ENCODE measurements at places on chromosomes 3 and 15.
A peak's percentile ranks its signal among the peaks of the same experiment; 100 is the strongest.

DNA sequence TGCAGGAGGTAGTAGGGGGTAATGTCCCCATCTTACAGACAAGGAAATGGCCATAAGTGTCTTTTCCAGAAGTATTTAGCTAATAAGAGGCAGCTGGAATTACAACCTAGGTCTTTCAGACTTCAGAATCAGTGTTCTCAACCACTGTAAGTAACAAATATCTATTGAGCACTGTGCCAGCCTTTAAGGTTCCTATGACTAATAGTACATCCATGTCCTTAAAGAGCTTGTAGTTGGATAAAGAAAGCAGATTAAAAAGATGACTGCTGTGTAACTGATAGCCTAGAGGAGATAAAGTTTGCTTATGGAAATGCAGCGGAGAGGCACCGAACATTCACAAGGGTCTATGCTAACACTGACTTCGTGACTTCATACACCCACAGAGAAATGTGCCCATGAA, 136.0 kb downstream of the KCNMB2 start:
- no peak for DNase-seq

GRCh38 chr3:8525893-8526292, 24.3 kb downstream of the LMCD1 start:
- DNase-seq = no peak

DNA sequence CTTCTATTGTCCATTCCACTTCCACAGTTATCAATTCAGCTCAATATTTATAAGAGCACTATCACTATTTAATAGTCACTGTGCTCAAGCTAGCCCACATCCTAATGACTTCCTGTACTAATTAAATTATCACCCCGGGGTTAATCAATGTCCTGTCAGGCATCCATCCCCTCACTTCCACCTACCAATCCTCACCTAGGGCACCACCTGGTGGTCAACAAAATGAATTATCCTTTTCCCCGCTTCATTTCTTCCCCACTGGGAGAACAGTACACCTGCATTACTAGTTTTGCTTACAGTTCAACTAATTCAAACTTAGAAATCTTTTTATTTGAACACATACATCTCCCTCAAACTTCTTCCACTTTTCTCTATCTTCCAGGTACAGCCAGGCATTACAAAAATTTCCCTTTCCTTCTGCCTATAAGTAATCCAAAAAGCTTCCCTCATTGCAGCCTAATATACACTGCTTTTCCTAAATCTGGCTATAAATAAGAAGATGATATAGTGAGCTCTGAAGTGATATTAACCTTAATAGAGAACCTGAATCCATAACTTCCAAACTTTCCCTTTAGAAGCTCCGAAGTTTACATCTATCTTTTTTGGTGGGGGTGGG, 68.5 kb downstream of the TMCC1 start:
- peak; percentile 38 for DNase-seq

DNA sequence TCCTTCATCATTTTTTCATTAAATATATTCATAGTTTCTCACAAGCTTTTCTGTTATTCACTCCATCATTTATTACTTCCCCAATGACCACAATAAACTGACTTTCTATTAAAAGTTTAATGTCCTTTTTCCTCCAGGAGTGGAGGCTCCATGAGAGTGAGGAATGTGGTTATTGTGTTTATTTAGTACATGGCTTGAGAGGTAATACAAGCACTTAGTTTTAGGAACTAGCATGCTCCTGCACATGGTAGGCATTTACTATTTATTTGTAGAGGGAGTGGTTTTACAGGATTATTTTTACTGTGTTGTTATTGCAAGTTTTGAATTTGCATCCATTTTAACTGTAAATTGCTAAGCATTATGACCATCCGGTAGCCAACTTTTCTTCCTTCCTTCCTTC, 412.9 kb upstream of the SUCLG2 start:
- DNase-seq = no peak

DNA sequence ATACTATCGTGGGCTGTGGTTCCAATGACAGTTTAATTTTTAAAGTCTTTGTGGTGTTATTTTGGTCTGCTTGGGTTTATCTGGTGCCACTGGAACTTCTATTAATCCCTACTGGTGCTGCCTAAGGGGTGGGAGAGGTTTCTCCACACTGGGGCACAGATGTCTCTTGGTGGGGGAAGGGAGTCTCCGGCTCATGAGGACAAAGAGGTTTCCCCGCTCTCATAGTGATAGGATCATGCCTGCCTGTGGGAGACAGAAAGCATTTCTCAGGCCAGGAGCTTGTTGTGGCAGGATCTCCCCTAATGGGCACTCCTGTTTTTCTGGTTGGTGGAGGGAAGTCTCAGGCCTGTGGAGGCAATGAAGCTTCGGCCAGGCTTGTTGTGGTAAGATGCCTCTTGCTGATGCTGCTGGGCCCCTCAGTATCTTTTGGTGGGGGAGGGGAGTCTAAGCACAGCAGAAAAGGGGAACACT, 84.3 kb upstream of the THRB start:
- DNase-seq = no peak

- peak; percentile 83 for DNase-seq
Observed at GRCh38 chr3:72820415-72820814, 27.8 kb downstream of the SHQ1 start.

DNA sequence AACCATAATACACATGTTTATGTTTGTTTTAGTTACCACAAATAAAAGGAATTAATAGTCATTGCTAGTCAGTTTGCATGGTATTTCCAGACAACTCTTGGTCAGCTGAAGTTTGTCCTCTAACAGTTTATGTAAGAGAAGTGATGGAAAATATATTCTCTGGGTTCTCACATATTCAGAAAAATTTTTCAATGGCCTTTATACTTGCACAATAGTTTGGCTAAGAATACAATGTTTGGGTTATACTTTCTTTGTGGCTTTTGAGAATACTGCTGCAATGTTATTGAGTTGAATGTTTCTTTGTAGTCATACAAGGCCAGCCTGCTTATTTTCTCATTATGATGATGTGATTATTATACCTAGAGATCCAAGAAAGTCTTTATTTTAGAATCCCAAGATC, 133.9 kb downstream of the RAP2B start:
- DNase-seq = no peak

- DNase-seq = no peak
Observed at GRCh38 chr3:141081141-141081795, 30.1 kb downstream of the SPSB4 start.

DNA sequence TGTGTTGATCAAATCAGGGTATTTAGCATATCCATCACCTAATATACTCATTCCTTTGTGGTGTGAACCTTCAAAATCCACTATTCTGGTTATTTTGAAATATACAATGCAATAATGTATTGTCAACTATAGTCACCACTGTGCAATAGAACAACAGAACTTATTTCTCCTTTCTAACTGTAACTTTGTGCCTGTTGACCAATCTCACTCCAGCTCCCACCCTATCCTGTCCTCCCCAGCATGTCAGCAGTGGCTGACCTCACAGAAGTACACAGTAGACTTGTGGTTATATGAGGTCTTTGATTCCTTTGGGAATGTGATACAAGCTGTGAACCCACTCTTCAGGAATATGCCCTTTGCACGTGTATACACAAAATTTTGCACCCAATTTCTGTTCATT, 64.2 kb downstream of the ECT2 start:
- no peak for DNase-seq

DNA sequence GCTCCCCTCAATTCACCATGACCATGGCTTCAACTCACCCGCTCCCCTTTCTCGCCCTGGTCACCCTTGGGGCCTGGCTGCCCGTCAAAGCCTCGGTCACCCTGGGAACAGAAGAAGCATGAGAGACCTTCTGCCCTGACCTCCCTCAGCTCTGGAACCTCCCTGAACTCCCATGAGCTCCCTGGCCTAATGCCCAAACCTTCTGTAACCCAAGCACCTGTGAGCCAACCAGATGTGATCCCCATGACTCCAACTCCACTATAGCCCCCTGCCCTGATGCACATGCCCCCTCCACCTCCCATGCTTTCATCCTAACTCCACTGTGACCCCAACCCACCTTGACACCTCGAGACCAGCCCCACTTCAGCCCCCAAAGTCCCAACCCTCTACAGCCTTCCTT, 3.5 kb upstream of the UCN2 start:
- DNase-seq = no peak

DNA sequence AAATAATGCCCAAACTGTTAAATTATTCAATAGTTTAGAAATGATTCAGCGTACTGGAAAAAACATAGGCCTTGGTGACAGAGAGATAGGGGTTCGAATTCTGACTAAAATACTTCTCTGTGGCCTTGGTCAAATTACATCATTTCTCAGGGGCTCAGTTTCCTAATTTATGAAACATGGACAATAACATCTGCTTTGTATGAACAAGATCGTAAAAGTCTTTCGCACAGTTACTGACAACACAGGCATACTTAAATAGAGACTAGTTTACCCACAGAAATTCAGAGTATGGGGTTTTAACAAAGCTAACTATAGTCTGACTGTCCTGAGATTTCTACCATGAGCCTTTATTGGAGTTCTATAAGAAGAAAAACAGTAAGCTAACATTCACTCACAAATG, 440.4 kb downstream of the FHIT start:
- no peak for DNase-seq

DNA sequence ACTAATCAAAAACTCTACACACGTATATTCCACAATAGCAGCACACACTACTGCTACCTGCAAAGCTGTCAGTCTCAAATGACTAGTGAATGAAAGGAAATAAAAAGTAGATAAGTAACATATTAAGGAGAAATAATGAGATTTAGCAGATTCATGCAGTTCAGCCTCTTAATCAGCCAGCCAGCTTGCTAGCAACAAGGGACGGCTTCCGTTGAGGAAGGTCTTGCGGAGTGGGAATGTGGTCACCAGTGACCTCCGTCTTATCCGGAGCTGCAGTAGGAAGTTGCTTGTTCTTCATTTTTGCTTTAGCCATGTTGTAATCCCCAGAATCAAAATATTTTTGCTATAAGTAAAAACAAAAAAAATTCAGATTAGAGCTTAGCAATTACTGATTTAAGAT, 17.1 kb downstream of the ARPP19 start:
- no peak for DNase-seq

GRCh38 chr15:101039461-101039860, 120.3 kb downstream of the LRRK1 start:
- DNase-seq = no peak

DNA sequence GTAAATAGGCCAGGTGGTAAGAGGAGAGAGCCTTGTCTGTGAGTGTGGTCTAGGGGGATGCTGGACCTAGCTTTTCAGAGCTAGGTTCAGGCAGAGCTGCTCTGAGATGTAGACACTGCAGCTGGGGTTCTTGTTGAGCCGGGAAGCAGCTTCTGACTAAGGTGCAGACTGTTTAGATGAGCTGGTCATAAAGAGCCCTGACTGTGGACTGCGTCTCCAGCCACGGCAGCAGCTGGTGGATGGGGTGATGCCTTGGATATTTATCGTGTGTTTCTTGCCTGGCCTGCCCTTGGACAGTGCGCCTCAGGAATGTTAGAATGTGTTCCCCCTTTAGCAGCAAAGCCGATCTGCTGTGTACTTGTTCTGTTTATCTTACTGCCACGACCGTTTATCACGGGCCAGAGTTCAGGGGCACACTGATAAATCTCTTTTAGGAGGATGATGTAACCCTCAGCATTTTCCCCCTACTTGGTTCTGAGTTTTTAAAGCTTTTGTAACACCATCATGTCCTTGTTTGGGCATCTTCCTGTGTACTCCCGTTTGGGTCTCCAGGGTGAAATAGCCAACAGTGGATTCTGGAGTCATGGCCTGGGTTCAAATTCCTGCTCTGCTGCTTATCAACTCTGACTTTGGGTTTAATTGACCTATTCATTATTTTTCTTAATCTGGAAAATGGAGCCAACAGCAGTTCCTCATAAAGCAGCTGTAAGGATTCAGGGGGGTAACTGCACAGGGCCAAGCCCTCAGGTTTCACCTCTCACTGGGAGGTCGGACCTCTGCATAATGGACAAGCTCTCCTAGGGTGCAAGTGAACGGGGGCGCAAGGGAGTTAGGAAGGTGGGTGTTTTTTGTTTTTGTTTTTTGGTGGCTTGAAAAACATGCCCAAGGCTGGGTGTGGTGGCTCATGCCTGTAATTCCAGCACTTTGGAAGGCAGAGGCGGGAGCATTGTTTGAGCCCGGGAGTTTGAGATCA, 51.4 kb downstream of the FLNB start:
- peak; percentile 72 for DNase-seq

DNA sequence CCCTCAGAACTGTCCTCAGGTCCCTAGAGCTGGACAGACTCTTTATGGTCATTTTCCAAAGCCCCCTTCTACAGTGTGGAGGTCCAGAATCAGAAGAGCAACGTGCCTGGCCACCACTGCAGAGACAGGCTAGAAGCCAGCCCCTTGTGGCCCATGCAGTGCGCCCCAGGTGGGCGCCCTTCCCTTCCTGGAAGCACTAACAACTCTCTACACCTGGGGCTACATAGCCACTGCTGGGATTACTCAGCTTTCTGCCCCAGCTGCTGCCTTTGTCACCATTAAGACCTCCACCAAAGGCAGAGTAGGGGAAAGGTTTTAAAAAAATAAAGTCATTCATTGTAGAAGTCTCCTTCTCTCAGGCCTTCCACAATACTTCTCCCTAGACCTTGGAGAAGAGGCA, 2.3 kb downstream of the RASGRP1 start:
- DNase-seq = no peak

DNA sequence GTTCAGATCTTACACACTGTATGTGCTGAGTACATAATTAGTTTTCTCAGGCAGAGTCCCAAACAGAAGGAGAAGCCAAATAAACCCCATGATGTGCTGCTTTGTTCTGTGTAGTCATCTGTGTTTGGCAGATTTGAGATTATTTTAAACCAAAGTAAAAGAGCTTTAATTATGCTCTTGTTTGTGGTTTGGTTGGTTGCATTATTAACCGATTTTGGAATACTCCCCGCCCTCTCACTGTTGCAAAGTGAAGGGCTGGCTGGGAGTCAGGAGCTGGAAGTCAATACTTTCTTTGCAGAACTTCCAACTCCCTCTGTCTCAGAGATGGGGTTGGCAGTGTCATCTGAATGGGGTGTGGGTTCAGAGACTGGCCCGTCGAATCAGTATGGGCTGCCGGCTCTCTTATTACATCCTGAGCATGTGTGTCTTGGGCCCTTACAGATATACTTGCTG, 34.4 kb downstream of the SLCO3A1 start:
- DNase-seq = peak; percentile 48

DNA sequence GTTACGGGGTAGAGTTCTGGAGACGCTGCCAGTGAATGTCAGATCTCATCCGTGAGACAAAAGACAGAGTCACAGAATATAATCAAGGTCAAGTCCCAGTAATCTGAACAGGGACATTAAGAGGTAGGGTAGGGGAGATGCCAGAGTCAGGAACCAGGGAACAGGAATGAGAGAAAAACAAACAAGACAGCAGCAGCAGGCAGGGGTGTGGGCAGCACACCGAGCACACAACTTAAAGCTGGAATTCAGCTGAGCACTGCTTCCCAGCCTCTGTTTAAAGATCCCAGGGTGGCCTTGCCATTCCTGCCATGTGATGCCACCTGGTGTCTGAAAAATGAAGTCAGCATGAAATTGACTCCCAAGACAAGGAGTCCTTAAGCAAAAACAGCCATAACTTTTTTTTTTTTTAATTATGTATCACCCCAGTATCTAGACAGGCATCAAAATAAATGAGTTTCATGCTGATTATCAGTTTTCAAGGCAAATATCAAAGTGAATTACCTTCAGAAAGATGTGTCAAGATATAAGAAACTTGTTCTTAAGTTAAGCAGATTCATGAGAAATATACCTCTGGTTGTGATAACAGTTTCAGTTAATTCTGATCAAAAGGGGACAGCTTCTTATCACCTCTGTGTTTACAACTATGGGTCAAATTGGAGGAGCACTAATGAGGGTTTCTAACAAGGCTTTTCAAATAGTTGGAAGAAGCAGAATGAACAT, 203.7 kb downstream of the SLC9A9 start:
- peak; percentile 39 for DNase-seq

- DNase-seq = no peak
Observed at GRCh38 chr3:331881-332280, 135.3 kb downstream of the CHL1 start.
